Caco-2 (cell line): ENCODE measurements at places on chromosomes 13 and 19. TPM values are rescaled to one million over a fixed set of nuclear protein-coding genes. Genes with fewer than 3 reads are reported as not detected.
A peak's percentile ranks its signal among the peaks of the same experiment; 100 is the strongest.

GRCh38 chr13:101327871-101328270 lies 88.4 kb downstream of the NALCN start:
- no peaks in the 10 kb centered on the region for H3K27me3 ChIP-seq
- no peak for DNase-seq
- H3K4me3 ChIP-seq, result no peak overlapping the region
- no peak overlapping the region for H3K27ac ChIP-seq
- no peaks in the 10 kb centered on the region for H3K36me3 ChIP-seq

DNA sequence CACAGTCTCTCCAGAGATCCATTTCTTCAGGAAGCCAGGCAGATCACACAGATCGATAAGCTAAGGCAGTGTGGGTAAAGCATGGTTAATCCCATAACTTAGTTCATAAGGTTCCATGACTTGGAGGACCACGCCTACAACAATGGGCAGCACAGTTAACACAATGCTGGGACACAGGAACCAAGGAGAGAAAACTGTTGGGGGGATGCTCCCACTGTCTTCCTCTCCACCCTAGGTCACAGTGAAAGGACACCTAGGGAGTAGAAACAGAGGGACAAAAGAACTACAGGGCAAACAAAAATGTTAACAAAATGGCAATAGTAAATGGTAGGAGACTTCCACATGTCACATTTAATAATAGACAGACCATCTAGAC lies 20.8 kb upstream of the ZNF181 start:
- H3K36me3 ChIP-seq, result no peaks in the 10 kb centered on the region
- DNase-seq, result no peak
- H3K27me3 ChIP-seq, result no peaks in the 10 kb centered on the region

DNA sequence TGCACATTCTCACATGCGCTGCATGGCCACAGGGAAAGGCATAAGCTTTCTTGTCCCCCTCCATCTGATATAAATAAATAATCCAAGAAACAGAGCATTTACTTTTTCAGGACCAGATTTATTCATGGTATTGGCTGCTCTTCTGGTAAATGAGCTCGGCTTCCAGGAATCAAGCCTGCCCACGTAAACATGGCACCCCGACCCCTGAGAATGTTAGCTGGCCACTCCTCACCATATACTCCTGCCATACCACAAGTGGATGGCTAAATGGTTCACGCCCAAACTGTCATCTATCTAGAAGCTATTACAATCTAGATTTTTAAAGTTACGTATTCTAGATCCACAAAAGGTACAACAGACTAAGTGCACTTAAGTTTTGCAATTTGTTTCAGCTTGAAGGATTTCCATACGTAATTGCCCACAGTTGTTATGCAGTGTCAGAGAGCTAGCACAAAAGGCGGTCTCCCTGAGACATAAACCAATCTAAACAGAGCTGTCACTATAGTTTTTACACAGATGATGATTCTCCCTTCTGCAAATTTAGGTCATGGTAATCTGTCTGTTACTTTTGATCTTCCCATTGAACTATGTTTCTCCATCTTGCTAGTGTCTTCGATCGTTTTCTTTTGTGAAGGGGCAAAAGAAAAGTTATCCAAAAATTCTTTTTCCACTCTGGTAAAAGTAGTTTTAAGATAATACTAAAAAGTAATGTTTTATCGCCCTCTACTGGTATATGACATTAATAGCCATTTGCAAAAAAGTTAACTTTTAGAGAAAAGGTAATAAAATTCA lies 16.2 kb upstream of the FOXO1 start:
- no peaks in the 10 kb centered on the region for H3K36me3 ChIP-seq

DNA sequence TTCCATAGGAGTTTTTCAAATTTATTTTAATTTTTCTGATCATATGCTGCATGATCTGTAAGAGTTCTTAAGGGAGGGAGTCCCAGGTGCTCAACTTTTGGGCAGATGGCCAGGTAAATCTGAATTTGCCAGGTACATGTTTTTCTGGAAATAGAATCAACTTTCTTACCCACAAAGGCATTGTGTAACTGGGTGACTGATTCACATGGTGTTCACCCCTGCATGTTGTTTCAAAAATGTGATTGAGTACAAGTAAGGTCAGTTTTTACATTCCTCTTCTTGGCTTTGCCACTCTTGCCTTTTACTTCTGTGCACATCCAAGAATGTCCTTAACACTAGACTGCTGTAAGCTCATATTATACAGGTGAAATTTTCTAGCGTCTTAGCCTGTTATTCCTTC lies 30.4 kb downstream of the RB1 start:
- H3K36me3 ChIP-seq, result no peaks in the 10 kb centered on the region
- no peak overlapping the region for H3K4me3 ChIP-seq
- no peaks in the 10 kb centered on the region for H3K4me1 ChIP-seq
- no peaks in the 10 kb centered on the region for H3K27me3 ChIP-seq
- no peak overlapping the region for H3K27ac ChIP-seq

GRCh38 chr19:48511800-48512503 lies at the start of gene LMTK3:
Gene LMTK3 (minus strand): TSS chr19:48511835. CDS start chr19:48511576, 259 bp downstream.
- DNase-seq, result peak; percentile 43
- H3K36me3 ChIP-seq, result no peaks in the 10 kb centered on the region
- H3K4me1 ChIP-seq, result peaks cover 19% of the 10 kb centered on the region
- peak within 1 kb of the TSS; percentile 32 for H3K4me3 ChIP-seq

DNA sequence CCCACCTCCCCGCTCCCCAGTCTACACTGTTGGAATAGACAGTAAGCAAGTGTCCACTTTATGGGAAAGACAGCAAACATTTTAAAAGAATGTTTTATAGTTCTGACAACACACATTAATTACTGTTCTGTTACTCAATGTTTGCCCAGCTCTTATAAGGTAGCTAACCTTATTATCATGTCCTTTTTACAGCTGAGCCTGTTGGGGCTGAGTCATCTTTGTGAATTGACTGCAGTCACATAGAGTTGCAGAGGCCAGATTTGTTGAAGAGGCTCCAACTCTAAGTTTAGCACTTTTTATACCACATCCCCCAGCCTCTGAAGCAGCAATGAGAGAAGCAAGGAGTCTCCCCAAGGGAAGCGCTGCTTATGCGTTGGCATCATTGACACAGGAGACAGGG lies 76.2 kb downstream of the C13orf42 start:
- H3K4me1 ChIP-seq, result peaks cover 4% of the 10 kb centered on the region; the same call in 1 of the 2 replicates
- no peak overlapping the region for H3K27ac ChIP-seq
- H3K36me3 ChIP-seq, result no peaks in the 10 kb centered on the region
- H3K27me3 ChIP-seq, result no peaks in the 10 kb centered on the region
- H3K4me3 ChIP-seq, result no peak overlapping the region

- H3K27ac ChIP-seq, result no peak overlapping the region
- no peak overlapping the region for H3K4me3 ChIP-seq
- no peaks in the 10 kb centered on the region for H3K27me3 ChIP-seq
- no peak for DNase-seq
These were observed 86.8 kb downstream of the UBL3 start for GRCh38 chr13:29763436-29764180.

DNA sequence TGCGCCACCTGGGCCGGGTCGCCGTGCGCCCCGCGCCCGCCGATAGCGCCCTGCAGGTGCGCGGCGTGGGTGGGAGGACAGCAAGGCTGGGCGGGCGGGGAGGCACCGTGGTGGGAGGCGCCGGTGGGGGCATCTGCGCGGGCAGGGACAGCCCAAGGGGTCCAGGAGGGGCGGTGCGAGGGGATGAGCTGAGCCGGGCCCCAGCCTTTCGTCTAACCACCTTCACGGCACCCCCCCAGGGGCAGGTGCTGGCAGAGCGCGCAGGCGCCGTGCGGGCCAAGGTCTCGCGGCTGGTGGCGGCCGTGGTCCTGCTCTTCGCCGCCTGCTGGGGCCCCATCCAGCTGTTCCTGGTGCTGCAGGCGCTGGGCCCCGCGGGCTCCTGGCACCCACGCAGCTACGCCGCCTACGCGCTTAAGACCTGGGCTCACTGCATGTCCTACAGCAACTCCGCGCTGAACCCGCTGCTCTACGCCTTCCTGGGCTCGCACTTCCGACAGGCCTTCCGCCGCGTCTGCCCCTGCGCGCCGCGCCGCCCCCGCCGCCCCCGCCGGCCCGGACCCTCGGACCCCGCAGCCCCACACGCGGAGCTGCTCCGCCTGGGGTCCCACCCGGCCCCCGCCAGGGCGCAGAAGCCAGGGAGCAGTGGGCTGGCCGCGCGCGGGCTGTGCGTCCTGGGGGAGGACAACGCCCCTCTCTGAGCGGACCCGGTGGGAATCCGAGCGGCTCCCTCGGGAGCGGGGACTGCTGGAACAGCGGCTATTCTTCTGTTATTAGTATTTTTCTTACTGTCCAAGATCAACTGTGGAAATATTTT lies 3.1 kb downstream of the KISS1R start:
- no peaks in the 10 kb centered on the region for H3K27me3 ChIP-seq
- H3K27ac ChIP-seq, result no peak overlapping the region
- H3K4me3 ChIP-seq, result no peak overlapping the region
- H3K36me3 ChIP-seq, result no peaks in the 10 kb centered on the region

DNA sequence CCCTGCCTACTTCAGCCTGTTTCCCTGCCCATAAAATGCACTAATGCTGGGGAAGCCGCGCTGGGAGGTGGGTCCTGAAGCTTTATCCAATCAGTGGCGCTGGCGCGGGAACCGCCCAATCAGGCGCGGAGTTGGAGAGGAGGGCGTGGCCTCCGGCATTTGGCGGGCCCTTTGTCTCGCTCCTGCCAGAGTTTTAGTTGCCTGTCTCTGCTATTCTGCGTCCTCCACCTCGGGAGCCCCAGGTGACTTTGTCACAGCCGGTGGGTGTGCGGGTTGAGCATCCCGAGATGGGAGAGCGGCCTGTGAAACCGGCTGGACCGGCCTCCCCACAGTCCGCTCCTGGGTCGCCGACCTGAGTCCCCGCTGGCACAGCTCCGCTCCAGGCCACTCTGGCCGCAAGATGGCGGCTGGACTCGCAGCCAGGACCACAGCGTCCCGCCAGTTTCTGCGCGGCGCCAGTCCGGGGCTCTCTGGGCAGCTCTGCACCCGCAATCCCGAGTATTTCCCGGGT lies 30.7 kb upstream of the ZNF429 start:
- no peaks in the 10 kb centered on the region for H3K27me3 ChIP-seq
- no peak for DNase-seq
- no peak overlapping the region for H3K27ac ChIP-seq
- no peak overlapping the region for H3K4me3 ChIP-seq
- H3K36me3 ChIP-seq, result no peaks in the 10 kb centered on the region

GRCh38 chr13:109568339-109568818 lies 218.0 kb downstream of the IRS2 start:
- no peak overlapping the region for H3K27ac ChIP-seq
- H3K27me3 ChIP-seq, result no peaks in the 10 kb centered on the region
- DNase-seq, result no peak
- H3K36me3 ChIP-seq, result no peaks in the 10 kb centered on the region
- H3K4me3 ChIP-seq, result no peak overlapping the region
- H3K4me1 ChIP-seq, result 0 out of 2 replicates have a peak, but pooled peaks cover 6% of the 10 kb centered on the region

DNA sequence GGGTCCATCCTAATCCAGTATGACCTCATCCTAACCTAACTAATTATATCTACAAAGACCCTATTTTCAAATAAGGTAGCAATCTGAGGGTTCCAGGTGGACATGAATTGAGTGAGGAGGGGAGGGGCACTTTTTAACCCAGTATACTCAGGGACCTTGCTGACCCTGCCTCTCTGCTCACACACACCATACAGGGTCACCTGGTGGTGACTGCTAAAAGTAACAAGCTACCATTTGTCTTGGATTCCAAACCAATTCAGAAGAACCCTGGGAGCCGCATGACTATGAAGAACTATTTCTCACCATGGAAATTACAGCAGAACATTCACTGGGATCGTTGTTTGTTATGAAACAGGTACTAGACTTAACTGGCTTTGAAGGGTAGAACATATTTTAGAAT lies 151.9 kb downstream of the LACC1 start:
- no peak for DNase-seq
- no peak overlapping the region for H3K4me3 ChIP-seq
- H3K36me3 ChIP-seq, result no peaks in the 10 kb centered on the region
- H3K4me1 ChIP-seq, result no peaks in the 10 kb centered on the region
- no peak overlapping the region for H3K27ac ChIP-seq

DNA sequence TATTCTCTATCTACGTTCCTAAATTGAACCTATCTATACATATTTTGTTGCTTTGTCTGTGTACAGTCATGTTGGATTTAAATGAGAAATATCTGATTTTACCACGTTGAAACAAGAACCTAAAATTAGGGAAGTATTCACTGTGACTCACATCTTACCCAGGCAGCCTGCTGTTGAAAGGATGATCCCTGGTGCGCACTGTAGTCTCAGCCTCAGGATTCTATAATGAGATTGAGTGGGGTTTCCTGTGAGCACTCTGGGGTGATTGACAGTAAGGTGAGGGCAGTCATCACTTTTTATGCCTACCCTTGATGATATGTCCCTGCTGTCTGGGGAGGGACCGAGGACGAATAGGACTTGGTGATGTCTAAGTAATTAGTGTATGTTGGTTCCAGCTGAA lies 35.4 kb downstream of the PCCA start:
- no peaks in the 10 kb centered on the region for H3K36me3 ChIP-seq
- DNase-seq, result no peak
- peaks cover 16% of the 10 kb centered on the region; the same call in 1 of the 2 replicates for H3K4me1 ChIP-seq

- no peaks in the 10 kb centered on the region for H3K4me1 ChIP-seq
- no peak for DNase-seq
- no peaks in the 10 kb centered on the region for H3K27me3 ChIP-seq
- H3K27ac ChIP-seq, result no peak overlapping the region
These were observed 18.5 kb upstream of the FAM216B start for GRCh38 chr13:42762917-42763316.

DNA sequence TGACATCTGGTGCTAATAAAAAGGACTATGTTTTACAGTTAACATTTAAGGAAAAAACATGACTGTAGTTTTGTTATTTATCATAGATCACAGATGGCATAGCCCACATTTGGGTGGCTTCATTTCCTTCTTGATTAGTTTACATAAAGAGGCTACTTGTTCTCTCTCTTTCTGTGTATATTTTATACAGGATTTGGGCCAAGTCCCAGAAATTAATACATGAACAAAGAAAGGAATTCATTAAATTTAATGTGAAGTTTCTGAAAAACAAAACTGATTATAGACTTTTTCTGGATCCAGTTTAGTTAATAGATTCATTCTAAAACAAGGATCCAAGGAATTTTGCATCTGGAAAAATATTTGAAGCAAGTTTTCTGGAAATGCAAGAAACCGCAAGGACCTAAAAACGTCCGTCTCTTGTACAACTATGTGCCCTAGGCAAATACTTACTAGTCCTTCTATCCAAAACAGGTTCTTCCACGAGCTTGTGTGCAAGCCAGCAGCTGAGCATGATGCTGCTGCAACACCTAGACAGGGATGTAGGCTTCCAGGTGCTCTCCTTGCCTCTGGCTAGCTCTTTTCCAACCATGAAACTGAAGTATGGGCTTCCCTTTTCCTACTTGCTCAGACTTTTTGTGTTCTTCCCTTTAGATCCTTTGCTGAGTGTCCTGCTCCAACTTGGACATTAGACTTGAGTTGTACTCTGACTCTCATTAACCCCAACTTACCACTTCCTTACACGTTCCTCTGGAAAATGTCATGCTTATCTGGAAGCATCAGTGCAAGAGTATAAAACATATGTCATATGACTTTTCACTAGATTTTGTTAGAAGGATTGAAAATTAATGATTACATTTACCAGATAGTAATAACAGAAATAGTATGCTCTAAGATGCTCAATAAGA lies 161.5 kb upstream of the STARD13 start:
- peak; percentile 50 for DNase-seq
- no peak overlapping the region for H3K27ac ChIP-seq
- no peaks in the 10 kb centered on the region for H3K27me3 ChIP-seq
- peaks cover 8% of the 10 kb centered on the region; the same call in 1 of the 2 replicates for H3K4me1 ChIP-seq
- H3K36me3 ChIP-seq, result no peaks in the 10 kb centered on the region

SGTA gene
- total RNA-seq, result 90.1 TPM in 2 replicates

TNFRSF19 gene
- 63.4 and 66.4 TPM in 2 replicates for total RNA-seq

NBEA gene
- 0.54 and 1.0 TPM in 2 replicates for total RNA-seq

LRG1 gene
- total RNA-seq, result 0.32 and 0.61 TPM in 2 replicates

ANGPTL8 gene
- not detected in 2 replicates for total RNA-seq

NAPA gene
- total RNA-seq, result 149 TPM in 2 replicates

PSG7 gene
- not detected in 2 replicates for total RNA-seq

CD37 gene
- total RNA-seq, result not detected in 2 replicates
